ENCODE measurements at places on chromosomes 6 and 20.

DNA sequence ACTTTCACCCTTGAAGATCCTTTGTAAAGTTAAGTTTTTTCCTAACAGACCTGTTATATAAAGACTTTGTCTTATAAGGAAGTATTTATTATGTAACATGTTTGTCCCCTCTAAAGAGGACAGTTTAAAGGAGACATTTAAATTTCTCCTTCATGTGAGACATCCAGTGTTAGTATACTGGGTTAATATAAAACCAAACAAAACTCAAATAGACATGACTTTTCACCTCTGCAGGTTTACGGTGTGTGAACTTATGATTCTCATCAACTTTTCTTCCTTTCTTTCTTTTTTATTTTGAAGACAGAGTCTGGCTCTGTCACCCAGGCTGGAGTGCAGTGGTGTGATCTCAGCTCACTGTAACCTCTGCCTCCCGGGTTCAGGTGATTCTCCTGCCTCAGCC lies 17.4 kb upstream of the MPC1 start:
- DNase-seq: no peak

DNA sequence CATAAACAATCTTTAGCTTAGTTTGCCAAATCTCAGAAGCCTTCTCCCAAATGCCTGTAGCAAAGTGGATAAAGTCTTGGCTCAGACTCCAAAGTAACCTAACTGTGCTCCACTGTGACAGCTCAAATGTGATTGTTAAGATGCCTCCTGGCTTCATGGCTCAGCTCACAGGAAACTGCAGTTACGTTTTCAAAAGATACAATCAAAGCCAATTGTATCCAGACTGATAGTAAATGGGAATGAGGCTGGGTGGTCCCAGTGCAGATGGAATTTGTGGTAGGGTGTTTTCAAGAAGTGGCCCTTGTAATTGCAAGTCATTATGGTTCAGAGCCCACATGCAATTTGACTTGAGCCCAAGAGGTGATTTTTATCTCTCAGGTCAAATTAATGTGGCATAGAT lies 151.2 kb upstream of the TAB2 start:
- DNase-seq: no peak

- peak; percentile 47 for DNase-seq
These were observed 97.2 kb downstream of the KIF16B start for GRCh38 chr20:16476032-16476431.

DNA sequence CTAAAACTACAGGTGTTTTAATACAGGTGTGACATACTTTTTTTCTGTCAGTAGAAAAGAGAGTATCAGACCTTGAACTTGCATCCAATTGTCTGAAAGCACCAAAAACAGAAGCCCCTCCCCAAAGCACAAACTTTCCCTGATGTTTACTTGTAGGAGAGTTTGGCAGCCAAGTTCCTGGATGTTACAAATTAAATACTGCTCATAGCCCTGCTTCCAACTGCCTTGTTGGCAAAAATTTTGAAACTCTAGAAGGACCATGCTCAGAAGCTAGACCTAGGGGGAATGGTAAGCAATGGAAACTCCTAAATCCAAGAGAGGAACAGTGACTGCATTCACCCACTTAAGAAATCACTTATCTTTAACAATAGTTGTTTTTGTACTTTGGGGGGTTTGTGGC lies 17.0 kb upstream of the ARG1 start:
- DNase-seq: no peak

DNA sequence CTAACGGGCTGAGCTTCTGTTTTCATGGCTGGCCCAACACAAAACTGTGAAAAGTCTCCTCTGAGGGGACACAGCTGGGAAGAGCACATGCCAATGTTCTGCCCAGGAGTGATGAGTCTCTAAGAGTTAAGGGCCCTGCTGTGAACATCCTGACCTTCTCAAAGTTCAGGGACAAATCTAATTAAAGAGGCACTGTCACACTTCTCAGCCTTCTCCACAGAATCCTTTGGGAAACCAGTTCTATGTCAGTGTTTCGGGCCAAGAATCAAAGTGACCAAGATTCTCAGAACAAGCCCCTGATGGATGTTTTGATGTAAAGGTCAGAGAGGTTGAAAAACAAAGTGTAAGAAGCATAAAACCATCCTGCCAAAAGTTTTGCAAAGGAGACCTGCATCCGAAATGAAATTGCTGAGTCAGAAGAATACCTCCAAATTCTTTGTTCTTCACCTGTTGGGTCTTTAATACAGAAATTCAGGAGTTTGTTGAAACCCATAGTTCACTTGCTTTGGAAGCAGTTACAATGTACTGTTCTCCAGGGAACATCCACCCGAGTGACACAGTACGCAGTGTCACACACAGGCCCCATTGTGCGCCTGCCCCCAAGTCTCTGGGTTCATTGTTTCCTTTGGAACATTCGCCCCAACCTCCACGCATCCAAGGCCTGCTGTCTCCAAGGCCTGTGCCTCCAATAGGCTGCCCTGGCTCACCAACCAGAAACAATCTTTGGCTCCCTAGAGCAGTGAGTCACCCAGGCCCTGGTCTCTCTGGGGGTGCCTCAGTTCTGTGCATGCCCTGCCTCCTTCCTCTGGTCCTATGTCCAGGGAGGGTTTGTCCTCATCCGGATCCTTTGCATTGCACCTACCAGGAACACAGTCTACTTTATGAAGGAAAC lies 65.5 kb upstream of the QKI start:
- DNase-seq: no peak

DNA sequence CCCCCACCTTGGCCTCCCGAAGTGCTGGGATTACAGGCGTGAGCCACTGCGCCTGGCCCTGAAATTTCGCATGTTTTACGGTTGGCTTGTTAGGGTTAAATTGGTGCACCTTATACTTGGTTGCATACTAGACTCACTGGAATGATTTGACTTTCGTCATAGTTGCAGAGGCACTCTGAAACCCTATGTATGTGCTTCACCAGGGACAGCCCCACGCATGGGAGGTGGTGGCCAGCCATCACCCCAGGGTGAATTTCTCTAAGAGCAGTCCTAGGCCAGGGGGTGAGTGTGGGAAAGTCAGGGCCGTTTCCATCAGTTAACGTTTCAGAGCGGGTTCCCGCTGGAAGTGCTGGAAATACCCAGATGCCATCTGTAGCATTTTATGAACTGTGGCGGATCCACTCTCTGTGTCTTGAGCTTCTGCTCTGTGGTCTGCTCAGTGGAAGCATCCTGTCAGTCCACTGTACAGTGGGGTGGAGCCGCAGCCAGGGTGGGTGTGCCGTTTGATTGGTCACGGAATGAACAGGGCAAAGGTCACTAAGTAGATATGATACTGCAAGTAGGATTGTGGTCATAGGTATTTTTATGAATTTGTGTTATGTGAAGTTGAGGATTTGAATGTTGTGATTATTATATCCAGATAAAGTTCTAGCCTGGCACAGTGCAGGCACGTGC lies 13.2 kb downstream of the DNAJC5 start:
- no peak for DNase-seq

- no peak for DNase-seq
These were observed 43.9 kb downstream of the PACSIN1 start for GRCh38 chr6:34509782-34510181.

GRCh38 chr20:43590392-43591303 lies at the start of gene IFT52:
Gene IFT52 (plus strand): TSS chr20:43590937. CDS start chr20:43594699, 3,762 bp downstream.
- peak; percentile 93 for DNase-seq

DNA sequence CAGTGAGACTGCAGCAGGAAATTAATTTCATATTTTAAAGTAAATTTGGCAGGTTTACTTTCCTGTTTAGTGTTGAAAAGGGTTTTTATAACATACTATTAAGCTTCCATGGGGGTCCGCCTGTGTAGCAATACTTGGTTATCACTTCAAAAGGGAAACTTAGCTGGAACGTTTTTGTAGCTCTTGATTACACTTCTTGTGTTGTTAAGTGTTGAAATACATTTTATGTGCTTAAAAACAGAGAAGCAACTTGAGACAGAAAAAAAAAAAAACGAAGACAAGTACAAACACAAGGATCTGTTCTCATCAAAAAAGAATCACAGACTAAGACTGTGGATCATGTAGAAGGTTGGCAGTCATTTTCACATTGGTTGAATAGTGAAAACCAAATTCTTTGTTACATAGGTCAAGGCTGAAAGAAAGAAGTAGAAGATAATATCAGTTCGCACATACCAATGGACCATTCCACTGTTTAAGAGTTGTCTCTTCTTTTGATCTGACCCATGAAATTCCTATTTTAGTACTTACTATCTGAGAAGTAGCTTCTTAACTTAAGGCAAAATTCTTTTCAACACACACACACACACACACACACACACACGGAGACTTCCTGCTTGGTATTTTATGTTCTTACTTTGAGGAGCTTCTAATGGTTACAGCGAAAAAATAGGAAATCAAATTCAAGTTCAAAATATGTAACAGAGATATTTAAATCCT lies 113.9 kb upstream of the SLC35B3 start:
- DNase-seq: no peak

- DNase-seq: peak; percentile 73
These were observed 8.5 kb downstream of the JARID2 start for GRCh38 chr6:15254070-15254975.

GRCh38 chr20:59062081-59062480 lies 19.5 kb upstream of the PRELID3B start:
- DNase-seq: no peak

GRCh38 chr6:135192256-135193174 lies 11.4 kb downstream of the MYB start:
- DNase-seq: no peak

GRCh38 chr6:168870982-168871381 lies 382.7 kb downstream of the THBS2 start:
- no peak for DNase-seq

DNA sequence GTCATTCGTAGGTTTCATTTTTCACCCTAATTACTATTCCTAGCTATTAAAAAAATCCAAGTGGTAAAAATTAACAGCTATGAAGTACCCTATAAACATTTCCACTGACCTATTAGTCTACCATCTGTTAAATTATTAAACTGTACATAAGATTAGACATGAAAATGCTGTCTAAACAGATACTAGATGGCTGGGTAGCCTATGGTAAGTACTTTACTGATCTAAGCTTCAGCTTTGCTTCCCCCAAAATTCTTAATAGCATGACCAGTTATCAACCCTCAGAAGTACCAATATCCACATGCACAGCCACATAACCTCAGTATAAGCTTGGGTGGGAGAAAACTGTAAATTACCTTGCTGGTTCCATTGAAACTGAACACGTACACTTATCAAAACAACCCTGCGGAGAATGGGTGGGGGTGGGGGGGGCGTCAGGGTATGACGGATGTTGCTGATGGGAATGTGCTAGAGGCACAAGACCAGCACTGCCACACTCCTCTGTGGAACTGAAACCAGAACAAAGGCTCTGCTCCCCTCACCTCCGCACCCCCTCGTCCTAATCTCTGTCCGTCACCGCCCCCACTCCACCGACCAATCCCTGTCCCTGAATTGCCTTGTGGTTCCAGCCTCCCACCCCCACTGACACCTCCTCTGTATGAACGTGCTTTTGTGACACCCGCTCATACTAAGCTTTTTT lies 45.3 kb downstream of the B4GALT5 start:
- peak; percentile 83 for DNase-seq

- no peak for DNase-seq
These were observed 21.4 kb downstream of the SYCP2L start for GRCh38 chr6:10908228-10908627.

- DNase-seq: peak; percentile 3
These were observed 95.1 kb downstream of the TPBG start for GRCh38 chr6:82458705-82459104.

- DNase-seq: no peak
These were observed 25.3 kb downstream of the CASS4 start for GRCh38 chr20:56437196-56437960.

GRCh38 chr6:116969211-116969863 lies 92.3 kb downstream of the RFX6 start:
- DNase-seq: peak; percentile 54

- no peak for DNase-seq
These were observed 560.0 kb upstream of the CDH4 start for GRCh38 chr20:60691966-60692615.

- DNase-seq: no peak
These were observed 40.7 kb upstream of the PBOV1 start for GRCh38 chr6:138258991-138259390.

GRCh38 chr6:170489836-170490235 lies 63.3 kb downstream of the PSMB1 start:
- no peak for DNase-seq

DNA sequence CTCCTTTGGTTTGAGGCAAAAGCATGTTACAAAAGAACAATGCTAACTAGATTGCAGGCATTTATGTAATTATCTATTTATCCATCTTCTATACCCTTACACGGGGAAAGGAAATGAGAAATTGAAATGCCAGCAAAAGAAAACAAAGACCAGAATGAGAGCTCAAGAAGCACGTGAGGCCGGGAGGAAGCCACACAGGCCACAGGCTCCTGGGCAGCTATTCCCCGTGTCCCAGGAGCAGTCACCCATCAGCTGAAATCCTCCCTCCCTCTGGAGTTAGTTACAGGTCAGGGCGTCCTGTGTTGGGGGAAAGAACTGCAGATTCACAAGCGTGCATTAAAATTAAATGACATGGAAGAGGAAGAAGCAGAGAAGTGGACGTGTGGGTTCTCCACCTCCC lies 64.7 kb upstream of the RPS6KA2 start:
- DNase-seq: no peak

GRCh38 chr6:64280569-64280968 lies 645.0 kb downstream of the PHF3 start:
- DNase-seq: peak; percentile 14

GRCh38 chr6:156269751-156270369 lies 507.3 kb upstream of the ARID1B start:
- no peak for DNase-seq

DNA sequence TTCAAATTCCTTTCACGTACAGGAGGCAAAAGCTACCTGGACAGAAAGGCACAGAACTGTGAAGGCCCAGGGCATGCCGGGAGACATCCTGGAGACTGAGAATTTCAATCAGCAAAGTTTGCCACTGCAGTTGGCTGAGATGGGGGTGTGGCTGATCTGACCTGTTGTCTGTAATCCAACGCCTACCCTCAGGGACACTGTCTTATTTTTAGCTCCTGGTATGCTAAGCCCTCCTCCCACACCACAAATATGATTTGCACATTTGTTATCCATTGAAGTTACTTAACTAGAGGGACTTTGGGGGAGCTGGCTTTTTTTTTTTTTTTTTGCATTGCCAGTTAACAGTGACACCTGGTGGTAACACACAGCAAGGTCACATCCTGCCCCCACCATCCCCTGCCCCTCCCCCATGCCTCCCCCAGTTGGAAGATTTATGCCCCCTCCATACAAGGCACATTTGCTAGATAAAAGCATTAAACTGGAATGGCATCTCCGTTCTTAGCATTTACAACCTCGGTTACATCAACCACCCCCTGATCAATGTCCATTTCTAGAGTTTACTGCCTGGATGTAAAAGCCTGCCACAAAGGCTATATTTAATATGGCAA lies 40.4 kb downstream of the TTI1 start:
- DNase-seq: peak; percentile 38

Measured in suppressor macrophage treated with lipopolysaccharide for 1 hour (primary cell).